CD14-positive monocyte (primary cell): ENCODE measurements at places on chromosomes 16 and 17.

DNA sequence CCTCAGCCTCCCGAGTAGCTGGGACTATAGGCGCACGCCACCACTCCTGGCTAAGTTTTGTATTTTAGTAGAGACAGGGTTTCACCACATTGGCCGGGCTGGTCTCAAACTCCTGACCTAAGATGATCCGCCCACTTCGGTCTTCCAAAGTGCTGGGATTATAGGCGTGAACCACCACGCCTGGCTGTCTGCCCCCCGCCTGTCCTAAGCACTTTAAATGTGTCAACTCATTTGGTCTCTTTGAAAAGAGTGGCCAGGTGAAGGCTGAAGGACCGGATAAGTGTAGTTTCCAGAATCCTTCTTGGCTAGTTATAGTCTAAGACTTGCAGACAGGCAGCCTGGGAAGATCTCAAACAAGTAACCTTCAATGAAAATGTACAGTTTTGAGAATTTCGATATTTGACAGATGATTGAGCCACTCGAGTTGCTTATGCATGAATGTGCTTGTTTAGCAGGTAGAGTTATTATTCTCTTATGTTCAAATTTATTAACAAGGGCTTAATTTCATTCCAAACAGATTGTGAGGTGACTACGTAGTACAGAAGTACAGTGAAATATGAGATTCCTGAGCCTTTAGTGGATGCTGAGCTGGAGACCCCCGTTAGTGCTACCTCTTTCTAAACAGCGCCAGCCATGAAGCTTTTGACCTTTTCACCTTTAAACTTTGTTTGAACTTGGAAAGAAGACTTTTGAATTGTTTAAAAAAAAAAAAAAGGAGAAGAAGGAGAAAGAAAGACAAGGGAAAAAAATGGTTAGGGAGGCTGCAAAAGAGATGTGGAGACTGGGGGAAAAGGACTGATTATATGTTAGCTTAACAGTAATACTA lies 164.4 kb upstream of the TBX2 start:
- no peak overlapping the region for H3K27ac ChIP-seq
- no peaks in the 10 kb centered on the region for H3K27me3 ChIP-seq
- H3K4me3 ChIP-seq, result no peak overlapping the region

DNA sequence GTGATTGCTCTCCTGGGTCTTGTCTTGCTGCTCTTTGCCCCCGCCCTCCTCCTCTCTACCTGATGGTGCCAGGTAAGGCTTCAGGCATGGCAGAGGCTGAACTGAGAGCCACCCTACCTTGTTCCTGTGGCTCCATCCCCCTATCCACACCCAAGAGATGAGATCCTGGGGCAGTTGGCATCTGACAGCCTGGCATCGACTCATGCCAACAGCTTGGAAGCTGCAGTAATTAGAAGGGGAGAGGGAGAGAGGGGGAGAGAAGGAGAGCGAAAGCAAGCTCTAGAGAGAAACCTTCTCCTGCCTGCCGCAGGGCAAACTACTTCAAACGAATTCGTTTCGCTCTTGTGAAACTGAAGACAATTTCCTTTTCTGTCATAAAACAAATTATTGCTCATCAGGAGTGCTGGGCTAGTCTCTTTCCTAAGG lies 13.8 kb upstream of the SP6 start:
- H3K36me3 ChIP-seq, result no peaks in the 10 kb centered on the region
- no peaks in the 10 kb centered on the region for H3K4me1 ChIP-seq
- H3K27me3 ChIP-seq, result no peaks in the 10 kb centered on the region
- no peak overlapping the region for H3K4me3 ChIP-seq
- no peak for DNase-seq

GRCh38 chr16:86222965-86223551 lies 287.3 kb upstream of the FOXF1 start:
- no peaks in the 10 kb centered on the region for H3K4me1 ChIP-seq
- no peak for DNase-seq
- no peak overlapping the region for H3K4me3 ChIP-seq

DNA sequence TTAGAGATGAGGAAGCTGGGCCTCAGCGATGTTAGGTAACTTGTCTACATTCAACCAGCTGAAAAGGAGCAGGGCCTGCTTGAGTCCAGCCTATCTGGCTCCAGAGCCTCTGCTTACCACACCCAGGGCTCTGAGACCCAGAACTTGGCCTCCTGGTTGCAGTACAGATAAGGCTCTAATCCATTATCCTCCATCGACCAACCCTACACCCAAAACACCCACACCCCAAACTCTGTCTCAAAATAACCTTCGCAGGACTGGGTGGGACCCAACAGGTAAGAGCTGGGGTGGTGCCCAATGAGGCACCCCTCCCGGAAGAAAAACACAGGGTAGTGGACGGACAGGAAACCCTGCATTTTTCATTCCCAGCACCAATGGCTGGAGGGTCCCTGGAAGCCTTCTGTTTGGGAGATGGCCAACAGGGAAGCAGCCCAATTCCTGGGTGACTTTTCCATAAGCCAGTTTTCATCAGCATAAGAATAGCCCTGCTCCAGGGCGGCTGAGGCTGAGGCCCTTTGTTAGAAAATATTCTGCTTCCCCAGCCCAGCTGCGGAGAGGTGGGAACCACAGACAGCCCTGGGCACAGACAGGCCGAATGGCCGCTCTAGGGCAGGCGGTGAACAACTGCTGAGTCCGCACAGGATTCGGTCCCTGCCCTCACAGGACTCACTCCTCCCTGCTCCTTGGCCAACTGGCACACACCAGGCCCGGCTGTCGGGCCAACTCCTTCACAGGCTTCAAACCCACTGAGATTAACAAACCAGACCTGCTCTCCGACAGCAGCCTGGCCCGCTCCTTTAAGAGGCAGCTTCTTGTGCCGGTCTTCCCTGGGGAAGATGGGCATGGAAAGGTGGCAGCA lies 9.8 kb downstream of the SMIM5 start:
- peak overlapping the region; percentile 46 for H3K27ac ChIP-seq
- no peaks in the 10 kb centered on the region for H3K27me3 ChIP-seq
- DNase-seq, result no peak
- H3K36me3 ChIP-seq, result peaks cover 14% of the 10 kb centered on the region

DNA sequence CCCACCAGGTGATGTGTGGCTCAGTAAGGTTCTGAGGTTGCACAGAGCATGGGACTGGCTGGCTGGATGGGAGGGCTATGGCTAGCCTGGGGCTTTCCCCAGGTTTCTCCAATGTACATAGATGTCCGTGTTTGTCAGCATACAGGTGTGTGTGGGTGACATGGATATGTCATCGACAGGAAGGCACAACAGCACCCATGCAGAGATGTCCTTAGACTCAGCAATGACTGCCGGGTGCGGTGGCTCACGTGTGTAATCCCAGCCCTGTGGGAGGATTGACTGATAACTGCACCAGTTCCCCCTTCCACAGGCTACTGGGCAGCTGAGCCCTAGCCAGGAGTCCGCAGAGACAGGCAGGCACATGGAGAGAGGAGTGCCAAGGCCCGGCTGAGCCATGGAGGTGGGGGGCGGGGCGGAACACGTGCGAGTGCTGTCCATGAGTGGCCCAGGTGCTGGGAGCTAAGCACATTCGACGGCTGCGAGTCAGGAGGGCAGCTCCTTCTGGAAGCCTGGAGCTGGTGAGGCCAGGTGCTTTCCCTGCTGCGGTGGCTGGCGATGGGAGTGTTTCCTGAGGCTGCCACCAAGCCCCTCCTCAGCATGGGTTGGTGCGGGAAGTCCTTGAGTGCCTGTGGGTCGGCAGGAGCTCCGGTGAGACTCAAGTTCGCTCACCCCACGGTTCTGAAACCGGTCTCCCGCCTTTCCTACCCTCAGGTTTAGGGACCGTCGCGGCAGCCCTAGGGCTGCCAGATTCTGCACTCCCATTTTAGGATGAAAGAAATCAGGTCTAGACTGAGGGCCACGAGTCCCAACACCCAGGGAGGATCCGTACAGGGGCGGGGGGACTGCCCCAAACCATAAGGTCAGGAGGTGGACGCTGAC lies 858 bp upstream of the ASPSCR1 start:
- H3K36me3 ChIP-seq, result peaks cover 3% of the 10 kb centered on the region
- H3K27me3 ChIP-seq, result no peaks in the 10 kb centered on the region

DNA sequence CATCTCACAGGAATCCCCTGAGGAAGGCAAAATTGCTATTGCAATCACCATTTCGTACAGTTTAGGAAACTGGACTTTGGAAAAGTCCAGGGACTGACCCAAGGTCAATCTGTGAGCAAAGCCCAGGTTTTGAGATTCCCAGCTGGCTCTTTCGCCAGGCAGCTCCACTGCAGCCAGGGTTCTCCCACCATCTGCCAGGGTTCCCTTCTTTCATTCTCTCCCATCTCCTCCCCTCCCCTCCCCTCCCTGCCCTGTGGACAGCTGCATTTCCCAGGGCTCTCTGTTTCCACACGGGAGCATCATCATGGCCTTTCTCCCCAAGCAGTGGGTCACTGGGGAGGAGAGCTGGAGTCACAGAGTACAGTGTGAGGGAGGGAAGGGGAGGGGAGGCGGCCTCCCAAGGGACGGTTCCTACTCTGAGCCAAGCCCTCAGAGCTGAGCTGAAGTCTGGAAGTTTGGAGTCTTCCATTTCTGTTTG lies 11.9 kb upstream of the GSDMA start:
- H3K27ac ChIP-seq, result no peak overlapping the region
- peaks cover 12% of the 10 kb centered on the region for H3K4me1 ChIP-seq
- no peaks in the 10 kb centered on the region for H3K27me3 ChIP-seq
- no peak for DNase-seq
- H3K36me3 ChIP-seq, result no peaks in the 10 kb centered on the region

DNA sequence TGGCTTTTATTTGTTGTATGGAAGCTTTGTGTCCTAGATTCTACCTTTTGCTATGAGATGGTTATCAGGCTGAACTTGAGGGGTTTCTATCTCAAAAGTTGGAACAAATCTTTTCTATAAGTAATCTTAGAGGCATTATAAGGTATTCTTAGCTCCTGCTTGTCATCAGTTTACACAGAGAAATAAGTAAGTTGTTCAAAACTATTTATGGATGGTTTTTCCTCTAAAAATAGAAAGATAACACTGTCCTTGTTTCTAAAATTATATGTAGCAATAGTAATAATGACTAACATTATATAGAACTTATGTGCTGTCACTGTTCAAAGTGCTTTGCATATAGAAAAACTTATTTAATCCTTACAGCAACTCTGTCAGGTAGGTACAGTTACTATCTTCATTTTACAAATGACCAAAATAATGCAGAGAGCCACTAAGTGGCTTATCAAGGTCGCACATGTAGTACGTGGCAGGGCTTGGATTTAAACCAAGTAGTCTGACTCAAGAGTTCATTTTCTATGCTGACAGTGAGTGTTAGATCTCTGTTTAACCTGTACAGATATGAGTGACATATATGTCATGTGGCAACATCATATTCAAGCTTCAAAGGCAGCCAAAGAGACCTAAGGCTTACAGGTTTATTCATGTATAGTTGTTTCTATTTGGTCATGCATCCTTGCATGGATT lies 59.0 kb downstream of the PHKB start:
- H3K4me3 ChIP-seq, result no peak overlapping the region
- no peak for DNase-seq
- H3K4me1 ChIP-seq, result peaks cover 6% of the 10 kb centered on the region
- H3K27ac ChIP-seq, result no peak overlapping the region

DNA sequence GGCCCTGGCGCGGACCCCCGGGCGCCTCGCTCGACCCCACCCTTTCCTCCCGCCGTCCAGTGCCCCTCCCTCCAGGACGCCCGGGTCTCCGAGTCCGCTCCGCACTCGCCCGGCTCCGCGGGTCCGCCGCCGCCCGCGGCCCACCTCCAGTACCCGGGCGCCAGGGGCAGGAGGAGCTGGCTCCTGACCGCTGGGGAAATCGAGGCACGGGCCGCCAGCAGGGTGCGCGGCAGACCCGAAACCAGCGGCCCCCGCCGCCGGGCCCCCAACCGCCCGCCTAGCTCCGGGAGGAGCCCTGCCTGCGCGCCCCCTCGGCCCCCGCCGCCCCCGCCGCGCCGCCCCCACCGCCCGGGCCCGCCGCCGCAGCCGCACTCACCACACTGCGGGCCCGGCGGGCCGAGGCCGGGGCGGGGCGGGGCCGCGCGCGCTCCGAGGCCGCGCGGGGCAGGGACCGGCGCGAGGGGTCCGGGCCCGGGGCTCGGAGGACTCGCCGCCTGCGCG lies 333 bp downstream of the MAFG start:
- H3K36me3 ChIP-seq, result peaks cover 2% of the 10 kb centered on the region
- peaks cover 61% of the 10 kb centered on the region for H3K4me1 ChIP-seq
- H3K27ac ChIP-seq, result peak overlapping the region; percentile 99
- H3K4me3 ChIP-seq, result peak overlapping the region; percentile 70

DNA sequence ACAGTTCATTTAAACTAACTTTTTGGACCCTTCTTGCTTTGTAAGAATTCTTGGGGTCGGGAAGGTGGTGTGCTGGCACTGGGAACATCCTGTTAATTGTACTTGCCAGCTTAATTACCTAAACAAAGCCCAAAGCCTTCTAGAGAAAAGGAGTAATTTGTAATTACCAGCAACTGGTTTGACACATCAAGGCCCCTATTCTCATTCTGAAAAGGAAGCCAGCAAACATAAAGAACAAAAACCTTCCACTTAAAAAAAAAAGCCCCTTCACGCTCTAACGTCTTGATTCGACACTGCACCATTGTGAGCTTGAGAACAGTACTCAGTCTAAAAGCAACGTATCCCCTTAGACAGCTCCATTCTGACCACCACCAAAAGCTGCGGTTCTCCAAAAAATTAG lies 74.7 kb upstream of the RPH3AL start:
- no peak for DNase-seq
- no peaks in the 10 kb centered on the region for H3K36me3 ChIP-seq
- H3K27ac ChIP-seq, result no peak overlapping the region
- H3K4me3 ChIP-seq, result no peak overlapping the region

DNA sequence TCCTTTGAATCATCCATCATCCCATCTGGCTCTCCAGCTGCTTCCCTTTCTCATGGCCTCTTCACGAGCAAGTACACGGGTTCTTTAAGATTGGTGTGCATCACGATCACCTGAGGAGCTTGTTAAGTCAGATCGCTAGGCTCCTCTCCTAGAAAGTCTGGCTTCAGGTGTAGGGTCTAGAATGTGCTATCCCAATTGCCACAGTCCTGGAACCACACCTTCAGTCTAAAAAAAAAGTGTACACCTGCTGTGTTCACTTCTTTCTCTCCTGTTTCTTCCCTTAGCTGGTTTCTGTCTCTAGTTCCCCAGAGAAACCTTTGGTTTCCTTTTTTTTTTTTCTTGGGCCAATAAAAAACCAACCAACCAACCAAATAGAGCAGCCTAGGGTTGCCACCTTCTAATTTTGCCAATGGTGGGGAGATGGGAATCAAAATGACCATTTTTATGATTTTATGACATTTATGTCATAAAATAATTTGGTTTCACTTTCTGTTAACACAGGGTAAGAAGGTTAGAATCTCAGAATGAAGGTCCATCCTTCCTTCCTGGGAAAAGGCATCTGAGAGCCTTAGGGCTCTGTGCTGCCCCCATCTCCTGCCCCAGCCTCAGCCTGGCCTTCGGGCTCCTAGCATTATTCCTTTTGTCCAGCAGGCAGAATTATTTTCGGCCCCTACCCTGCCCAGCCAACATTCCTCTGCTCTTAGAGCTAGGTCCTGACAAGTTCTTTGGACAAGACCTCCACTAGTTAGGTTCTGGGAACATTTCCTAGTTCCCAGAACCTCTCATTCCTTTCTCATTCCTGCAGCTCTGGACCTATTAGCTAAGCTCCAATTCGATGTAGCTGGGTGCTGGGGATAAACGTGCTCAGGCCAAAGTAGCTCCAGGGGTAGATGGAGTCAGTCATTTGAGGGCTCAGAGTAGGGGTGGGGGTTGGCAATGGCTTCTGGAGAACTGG lies 1.9 kb upstream of the GGT6 start:
- H3K4me1 ChIP-seq, result peaks cover 2% of the 10 kb centered on the region
- H3K27me3 ChIP-seq, result no peaks in the 10 kb centered on the region
- H3K4me3 ChIP-seq, result no peak overlapping the region
- no peak for DNase-seq
- no peak overlapping the region for H3K27ac ChIP-seq
